ENCODE measurements at places on chromosomes 11 and 22. TPM values are rescaled to one million over a fixed set of nuclear protein-coding genes. Genes with fewer than 3 reads are reported as not detected.

Gene RIMBP3B
- 0.29 TPM for total RNA-seq

DNA sequence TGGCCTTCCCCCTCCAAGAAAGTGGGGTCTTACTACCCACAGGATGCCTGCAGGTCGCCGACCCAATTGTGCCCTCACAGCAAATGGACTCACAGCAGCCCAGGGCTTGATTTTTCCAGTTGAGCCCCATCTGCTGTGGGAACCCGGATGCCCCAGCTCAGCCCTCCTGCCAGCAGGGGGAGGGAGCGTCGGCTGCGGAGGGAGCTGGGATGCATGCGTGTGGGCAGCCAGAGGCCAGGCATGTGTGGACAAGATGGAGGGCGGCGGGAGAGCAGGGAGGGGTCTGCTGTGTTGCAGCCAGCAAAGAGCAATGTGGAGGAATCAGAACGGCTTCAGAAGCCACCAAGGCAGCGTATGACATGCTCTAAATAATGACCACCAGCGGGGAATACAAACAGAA lies 41.0 kb upstream of the EIF3D start:
- peak; percentile 87 for DNase-seq

DNA sequence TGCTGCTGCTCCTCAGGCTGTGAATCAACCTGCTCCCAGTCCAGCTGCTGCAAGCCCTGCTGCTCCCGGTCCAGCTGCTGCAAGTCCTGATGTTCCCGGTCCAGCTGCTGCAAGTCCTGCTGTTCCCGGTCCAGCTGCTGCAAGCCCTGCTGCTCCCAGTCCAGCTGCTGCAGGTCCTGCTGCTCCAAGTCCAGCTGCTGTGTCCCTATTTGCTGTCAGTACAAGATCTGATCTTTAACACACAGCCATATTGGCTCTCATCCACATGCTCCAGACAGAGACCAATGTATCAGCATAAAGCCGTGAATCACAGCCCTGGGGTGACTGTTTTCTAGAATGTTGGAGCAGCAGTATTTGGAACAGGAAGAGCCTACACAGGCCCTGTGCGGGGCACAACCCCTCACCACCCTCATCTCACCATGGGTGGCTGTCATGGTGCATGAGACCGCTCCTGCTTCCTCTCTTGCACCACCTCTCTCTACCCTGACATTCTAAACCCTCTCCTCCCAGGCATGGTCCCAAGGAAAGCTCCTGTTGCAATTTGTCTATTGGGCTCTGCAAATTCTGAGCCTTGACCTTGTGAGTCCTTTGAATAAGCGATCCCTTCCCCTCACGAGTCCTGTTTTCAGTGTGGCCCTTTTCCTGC lies 3.5 kb downstream of the KRTAP5-10 start:
- no peak for DNase-seq

GRCh38 chr11:102368472-102368871 lies 21.5 kb downstream of the BIRC2 start:
- DNase-seq: no peak

Gene B3GAT1
- 29.5 TPM for total RNA-seq
